ENCODE measurements at places on chromosomes 4 and X.

GRCh38 chr4:8329859-8330761 is 60.6 kb downstream of the HTRA3 start:
- no peak for DNase-seq

GRCh38 chr4:113921089-113921794 is 58.2 kb downstream of the ARSJ start:
- no peak for DNase-seq

DNA sequence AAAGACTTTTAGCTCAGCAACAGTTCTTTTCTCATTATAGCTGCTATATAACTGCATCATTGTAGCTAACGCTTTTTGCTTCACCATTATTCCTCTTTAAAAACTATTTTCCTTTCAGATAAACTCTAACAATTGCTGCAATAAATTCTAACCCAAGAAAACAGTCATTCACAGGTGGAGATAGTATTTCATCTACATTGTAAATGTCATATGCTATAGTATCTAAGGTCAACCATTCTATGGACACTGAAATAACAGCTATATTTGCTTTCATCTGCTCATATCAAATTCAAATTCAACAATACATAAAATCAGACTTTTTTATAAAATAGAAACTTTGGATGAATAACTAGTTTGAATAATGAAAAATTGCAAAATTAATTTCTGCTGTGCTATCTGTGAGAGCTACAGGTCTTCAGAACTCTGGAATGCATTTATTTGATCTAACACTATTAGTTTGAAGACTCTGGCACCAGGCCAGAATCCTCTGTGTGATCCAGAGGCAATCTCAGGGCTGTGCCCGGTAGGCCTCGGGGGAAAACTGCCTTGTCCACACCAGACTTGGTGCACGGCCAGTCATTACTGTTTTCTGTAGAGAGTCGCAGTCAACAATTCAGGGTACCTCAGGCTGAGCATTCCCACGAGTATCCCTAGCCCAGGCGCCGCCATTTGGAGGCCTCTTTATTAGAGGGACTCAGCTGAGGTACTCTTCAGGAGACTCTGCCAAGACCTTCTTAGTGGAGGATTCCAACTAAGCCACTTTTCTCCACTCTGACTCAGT is 332.4 kb downstream of the SLC7A11 start:
- no peak for DNase-seq

- no peak for DNase-seq
Measured at GRCh38 chr4:80266253-80266901, at the start of gene FGF5. FGF5 (plus strand) TSS chr4:80266664; CDS start chr4:80266825, 161 bp downstream.

- DNase-seq = no peak
Measured at GRCh38 chr4:189414021-189414420, 526.7 kb upstream of the FRG1 start.

DNA sequence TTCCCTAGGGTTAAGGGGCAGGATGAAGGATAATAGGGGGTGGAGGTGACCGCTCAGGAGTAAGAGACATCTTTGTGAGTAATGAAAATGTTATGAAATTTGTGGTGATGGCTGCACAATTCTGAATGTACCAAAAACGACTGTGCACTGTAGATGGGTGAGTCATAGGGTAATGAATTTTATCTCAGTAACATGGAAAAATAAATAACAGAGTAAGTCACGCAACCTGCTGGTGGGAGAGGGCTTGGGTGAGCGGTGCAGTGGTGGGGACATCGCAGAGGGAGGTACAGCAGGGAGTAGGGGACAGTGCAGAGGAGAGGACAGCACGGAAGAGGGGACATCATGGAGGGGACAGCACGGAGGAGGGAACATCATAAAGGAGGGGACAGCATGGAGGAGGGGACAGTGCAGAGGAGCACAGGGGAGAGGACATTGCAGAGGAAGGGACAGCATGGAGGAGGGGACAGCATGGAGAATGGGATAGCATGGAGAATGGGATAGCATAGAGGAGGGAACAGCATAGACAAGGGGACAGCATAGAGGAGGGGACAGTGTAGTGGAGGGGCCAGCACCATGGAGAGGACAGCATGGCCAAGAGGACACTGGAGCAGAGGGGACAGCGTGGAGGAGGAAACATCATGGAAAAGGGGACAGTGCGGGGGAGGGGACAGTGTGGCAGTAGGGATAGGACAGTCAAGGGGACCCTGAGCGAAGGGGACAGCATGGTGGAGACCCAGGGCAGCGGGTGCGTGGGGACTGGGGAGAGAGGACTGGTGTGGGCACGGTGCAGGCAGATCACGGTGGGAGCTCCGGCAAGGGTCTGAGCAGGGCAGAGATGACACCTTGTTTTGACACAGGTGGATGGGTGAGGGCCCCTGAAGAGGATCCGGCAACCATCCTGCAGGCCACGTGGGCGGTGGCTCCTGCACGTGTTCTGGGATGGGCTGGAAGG is 68.5 kb upstream of the MXD4 start:
- no peak for DNase-seq

DNA sequence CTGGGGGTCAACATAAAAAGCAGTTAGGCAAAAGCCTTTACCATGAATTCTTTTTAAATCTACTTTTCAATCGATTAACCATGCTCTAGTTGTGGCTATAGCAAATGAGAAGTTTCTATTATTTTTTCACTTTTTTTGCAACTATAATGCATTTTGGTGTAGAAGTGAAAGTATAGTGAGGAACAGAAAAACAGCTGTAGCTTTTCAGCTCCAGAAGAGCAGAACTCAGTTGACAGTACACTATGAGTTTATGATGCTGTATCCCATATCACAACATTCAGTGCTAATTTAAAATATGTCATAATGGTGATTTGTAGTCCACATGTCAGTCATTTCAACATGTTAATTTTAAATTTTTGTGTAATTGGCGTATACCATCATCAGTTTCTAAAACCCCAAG is 8.7 kb upstream of the MUC7 start:
- no peak for DNase-seq

DNA sequence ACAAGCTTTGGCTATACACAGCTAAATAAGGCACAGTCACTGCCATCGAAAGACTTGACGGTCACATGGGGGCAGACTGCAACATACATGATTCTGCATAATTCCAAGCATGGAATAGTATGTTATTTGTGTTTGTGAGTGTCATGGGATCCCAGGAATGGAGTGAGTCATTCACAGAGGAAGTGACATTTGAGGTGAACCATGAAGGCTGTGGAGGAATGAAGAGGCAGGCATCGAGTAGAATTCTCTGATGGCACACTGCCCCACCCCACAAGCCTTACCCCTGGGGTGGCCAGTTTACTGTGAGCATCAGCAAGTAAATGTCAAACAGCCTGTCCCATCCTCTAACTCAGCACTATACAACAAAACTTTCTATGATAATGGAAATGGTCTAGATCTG is 619.7 kb downstream of the MID1IP1 start:
- no peak for DNase-seq

DNA sequence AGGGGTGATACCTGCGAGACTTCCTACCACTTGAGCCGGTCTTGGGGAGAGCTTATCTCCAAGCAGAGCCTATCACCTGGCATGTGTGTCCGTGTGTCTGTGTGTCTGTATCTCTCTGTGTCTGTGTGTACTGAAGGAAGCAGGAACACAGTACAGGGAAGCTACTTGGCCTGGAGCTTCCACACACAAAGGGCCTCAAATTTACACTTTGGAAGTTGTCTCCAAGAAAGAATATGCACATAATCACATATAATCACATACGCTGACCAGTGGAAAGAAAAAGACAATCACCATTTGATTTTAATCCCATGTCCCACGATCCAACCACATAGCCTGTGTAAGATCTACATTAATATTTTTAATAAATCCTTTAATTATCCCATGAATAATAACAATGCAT is 13.2 kb upstream of the NKX6-1 start:
- DNase-seq = no peak

GRCh38 chr4:38948551-38948950 is 80.9 kb downstream of the FAM114A1 start:
- DNase-seq = no peak

- no peak for DNase-seq
Measured at GRCh38 chr4:40331101-40331745, 3.9 kb upstream of the CHRNA9 start.

- DNase-seq = no peak
Measured at GRCh38 chr4:52891743-52892142, 29.6 kb downstream of the RASL11B start.

DNA sequence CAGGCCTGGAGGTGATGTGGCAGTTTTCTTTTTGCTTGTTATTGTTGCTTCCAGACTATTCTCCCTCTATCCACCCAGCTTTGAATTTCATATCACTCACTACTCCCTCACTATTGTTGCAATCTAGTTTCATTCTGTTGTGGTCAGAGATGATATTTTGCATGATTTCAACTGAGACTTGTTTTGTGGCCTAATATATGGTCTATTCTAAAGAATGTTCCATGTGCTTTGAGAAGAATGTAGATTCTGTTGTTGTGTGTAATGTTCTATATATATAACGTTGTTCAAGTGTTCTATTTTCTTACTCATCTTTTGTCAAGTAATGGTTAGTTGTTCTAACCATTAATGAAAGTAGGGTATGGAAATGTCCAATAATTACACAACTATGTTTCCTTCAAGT is 59.0 kb downstream of the THOC2 start:
- DNase-seq = no peak

Measured in NCI-H526 treated with DMSO at 0.1 percent for 48 hours (cell line).